Fibroblast of lung (primary cell): ENCODE measurements at places on chromosomes 7 and 10. TPM values are rescaled to one million over a fixed set of nuclear protein-coding genes. Genes with fewer than 3 reads are reported as not detected.

FXYD4 gene
- total RNA-seq: not detected in 2 replicates

RADIL gene
- total RNA-seq: 0.33 and 0.51 TPM in 2 replicates

PRPS1L1 gene
- total RNA-seq: not detected in 2 replicates

CHAT gene
- not detected in 2 replicates for total RNA-seq

SH2B2 gene
- total RNA-seq: 2.0 and 2.3 TPM in 2 replicates
